ENCODE measurements at places on chromosomes 5 and 9.

DNA sequence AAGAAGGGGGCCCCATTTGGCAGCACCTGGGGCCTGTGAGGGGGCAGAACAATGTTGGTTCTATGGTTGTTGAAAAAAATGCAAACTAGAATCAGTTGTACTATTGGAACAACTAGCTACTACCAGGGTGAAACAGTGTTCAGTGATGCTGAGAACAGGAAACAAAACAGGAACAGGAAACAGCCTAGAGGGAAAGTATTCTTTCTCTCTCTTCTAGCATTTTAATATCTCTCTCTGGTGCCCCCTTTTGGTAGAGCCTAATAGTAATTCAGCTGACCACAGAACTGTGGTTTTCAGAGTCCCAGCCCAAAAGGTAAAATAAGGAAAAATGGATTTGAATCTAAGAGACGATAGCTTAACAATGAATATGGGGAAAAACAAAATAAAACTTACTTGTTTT, 138.0 kb upstream of the KCNN2 start:
- DNase-seq, result no peak

- no peak for DNase-seq
Measured at GRCh38 chr9:5708414-5708813, 79.5 kb downstream of the RIC1 start.

DNA sequence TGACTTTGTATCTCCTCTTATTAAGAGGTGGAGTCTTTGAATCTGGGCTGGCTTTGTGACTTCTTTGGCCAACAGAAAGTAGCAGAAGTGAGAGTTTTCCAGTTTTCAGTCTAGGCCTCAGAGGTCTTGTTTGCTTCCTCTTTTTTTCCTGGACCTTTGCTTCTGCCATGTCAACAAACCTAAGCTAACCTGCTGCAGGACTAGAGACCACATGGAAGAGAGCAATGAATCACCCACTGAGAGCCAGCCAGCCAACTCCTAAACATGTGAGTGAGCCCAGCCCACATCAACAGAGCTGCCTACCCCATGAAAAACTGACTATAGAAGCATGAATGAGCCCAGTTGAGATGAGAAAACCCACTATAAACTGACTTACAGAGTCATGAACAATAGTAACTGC, 29.9 kb downstream of the MRPL22 start:
- no peak for DNase-seq

DNA sequence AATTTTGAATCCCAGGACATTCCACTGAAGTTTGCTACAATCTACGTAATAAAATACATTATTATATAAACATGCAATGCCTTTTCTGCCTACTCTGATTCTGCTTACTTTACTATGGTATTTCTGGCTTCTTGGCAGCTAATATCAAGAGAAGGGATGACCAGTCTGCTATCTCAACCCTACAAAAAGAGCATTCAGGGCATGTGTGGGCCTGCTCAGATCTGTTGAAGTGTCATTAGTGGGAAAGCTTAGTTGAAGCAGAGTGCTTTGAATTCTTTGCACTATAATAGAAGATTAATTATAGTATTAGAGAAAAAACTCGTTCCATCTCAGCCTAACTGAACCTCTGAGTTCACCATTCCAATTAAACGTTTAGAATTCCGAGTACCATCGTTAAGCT, 339.5 kb upstream of the ISL1 start:
- DNase-seq, result no peak

DNA sequence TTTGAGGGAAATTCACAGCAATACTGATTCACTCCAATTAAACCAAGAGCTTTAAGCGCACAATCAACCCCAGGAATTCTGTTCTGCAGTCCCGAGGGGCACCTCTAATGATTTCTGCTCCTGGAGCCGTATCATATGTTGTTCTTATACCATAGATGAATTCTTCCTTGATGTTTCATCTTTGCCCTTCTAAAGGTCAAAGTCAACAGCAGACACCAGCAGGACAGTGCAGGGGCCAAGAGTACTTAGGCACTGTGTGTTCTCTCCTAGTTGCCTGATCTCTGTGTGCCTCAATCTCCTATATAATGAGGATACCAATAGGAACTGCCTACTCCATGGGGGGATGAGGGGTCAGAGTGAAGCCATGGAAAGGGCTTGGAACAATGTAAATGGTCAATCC, 16.5 kb downstream of the EPB41L4B start:
- no peak for DNase-seq

DNA sequence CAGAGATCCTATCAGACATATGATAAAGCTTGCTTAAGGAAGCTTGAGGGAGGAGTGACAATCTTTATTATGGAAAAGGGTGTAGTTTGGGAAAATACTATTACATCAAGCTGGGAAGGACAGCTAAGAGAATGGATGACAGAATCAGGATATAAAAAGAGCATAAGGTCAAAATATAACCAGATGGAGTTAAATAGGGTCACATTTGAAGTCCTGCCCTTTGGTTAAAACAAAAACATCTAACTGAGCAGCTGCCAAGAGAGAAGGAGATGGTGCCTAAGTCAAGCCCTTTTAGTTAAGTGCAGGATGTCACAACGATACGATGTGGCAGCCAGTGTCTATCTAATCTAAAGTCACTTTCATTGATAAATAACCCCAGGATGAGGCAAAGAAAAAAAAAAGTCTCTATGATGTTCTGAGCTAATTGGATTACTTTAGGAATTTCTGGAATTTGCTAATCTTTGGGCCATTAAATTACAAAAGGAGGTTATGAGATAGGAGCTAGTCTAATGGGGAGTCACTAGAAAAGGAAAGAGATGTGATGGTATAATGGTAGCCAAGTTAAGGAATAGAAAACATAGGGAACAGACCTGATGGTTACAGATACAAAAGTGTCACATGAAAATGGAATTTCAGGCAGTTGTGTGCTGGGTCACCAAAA, 365.2 kb downstream of the PDE4D start:
- DNase-seq, result no peak

DNA sequence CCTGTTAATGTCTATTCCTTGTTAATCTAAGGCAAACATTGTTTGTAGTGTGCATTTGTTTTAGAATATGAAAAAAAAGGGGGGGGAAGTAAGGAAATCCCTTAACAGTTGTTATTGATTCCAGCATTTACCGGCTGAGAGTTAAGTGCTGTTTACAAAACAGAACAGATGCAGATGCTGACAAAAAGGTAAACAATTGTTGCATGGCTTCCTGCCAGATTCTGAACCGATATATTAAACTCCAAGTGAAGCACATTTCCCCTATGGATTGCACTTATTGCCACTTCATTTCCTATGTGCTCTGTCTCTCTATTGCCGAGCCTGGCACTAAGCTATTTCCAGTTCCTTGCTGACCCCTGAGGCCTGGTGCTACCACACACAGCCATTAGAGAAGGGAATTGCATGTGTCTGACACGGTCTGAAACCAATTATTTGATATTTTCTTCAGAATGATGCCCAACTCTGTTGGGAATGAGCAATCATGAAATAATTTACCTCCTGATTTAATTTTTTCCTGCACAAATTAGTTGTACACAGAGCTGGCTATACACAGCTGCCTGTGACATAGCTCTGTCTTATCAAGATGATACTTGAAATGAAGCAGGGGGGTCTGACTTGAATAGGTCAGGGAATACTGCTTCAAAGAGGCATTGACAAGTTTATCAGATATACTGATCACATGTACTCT, 109.8 kb downstream of the KIAA0825 start:
- DNase-seq, result no peak

DNA sequence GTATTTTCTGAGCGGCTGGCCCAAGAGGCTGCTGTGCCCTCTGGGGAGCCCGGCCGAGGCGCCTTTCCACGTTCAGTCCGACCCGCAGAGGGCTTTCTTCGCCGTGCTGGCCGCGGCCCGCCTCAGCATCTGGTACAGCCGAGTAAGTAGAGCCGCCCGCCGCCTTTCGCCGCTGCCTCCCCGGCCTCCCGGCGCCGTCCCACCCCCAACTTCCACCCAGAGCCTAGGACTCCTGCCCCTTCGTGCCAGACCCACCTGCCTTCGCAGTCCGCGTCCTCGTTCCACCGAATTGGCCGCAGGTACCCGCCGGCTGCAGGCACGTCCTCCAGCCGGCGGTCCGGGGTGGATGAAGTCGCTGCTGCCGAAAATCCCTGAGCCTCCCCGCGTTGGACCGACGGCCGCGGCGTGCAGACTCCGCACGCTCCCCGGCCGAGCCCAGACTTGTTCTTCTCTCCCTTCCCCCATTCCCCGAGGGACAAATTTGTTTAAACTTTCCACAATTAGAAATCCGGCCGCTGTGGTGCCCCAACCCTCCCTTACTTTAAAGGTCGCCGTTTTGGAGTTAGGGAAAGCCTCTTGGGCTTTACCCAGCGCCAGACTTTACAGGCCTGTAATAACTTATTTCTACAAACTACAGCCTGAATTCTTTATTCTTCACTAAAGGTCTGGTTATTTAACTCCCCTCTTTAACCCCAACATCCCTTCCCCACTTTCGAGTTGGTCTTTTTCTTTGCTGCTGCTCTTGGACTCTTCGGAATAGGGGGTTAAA, 589 bp downstream of the RIC1 start:
- DNase-seq, result peak; percentile 25

GRCh38 chr9:110640736-110641135, 27.9 kb upstream of the MUSK start:
- DNase-seq, result no peak

DNA sequence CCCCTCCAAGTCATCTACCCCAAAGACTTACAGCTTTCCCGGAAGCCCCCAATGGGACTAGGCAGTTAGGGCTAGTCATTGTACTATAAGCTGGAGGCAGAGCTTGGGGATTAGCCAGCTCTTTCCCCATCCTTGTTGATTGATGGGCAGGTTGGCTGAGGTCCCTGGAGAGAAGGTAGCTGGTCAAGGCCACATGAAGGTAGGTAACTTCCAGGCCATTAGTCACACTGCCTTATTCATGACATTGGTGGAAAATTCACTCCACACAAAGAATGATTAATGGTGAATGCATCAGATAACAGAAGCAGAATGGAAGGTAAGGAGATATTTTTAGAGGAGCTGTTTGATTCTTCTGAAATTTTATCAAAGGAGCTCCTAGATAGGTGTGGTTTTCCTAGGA, 49.5 kb upstream of the TGFBR1 start:
- DNase-seq, result no peak

DNA sequence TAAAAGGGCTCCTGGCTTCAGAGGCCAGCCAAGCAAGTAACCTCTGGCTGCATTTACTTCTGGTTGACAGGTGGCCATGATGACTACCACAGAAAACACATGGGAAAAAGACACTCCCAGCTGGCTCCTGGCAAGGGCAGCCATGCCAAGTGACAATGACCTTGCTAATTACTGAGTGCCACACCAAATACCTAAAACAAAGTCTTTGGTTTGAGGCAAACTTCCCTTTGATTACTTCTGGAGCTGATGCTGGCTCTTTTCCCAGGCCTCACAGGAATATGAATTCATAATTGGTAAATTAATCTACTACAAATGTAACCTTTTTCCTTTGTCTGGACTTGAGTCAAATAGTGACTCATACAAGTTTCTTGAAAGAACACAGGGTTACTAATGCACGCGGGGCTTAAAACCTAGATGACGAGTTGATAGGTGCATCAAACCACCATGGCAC, 61.0 kb downstream of the LPAR1 start:
- no peak for DNase-seq

- no peak for DNase-seq
Measured at GRCh38 chr9:127021664-127022363, 100.6 kb downstream of the ANGPTL2 start.

- DNase-seq, result no peak
Measured at GRCh38 chr9:35136866-35137265, 21.2 kb upstream of the ATOSB start.

GRCh38 chr9:13118313-13118712, 161.2 kb downstream of the MPDZ start:
- no peak for DNase-seq

DNA sequence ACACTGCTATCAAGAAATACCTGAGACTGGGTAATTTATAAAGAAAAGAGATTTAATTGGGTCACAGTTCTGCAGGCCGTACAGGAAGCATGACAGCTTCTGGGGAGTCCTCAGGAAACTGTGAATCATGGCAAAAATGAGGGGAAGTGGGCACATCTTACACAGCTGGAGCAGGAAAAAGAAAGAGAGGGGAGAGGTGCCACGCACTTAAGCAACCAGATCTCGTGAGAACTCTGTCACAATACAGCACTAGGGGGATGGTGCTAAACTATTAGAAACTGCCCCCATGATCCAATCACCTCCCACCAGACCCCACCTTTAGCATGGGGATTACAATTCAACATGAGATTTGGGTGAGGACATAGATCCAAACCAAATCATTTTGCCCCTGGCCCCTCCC, 105.5 kb upstream of the CPLX2 start:
- DNase-seq, result no peak

DNA sequence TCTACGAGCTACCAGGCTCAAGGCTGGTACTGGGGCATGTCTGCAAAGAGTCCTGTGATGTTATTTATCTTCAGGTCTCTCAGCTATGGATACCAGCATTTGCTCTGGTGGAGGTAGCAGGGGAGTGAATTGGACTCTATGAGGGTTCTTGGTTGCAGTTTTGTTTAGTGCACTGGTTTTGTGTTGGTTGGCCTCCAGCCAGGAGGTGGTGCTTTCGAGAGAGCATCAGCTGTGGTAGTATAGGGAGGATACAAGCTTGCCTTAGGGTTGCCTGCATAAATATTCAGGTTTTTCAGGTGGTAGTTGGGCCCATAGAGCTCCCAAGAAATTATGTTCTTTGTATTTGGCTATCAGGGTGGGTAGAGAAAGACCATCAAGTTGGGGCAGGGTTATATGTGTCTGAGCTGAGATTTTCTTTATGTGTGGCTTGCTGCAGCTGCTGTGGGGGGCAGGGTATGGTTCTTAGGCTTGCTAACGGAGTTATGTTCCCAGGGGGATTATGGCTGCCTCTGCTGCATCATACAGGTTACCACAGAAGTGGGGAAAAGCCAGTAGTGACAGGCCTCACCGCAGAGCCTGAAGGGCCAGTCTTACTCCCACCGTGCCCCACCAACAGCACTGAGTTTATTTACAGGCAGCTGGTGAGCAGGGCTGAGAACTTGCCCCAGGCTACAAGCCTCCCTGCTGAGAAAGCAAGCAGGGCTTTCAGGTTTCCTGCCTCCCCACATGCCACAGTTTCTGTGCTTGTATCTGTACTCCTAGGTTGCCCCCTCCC, 9.7 kb upstream of the RIOK2 start:
- no peak for DNase-seq

- no peak for DNase-seq
Measured at GRCh38 chr5:88540471-88541115, 271.9 kb upstream of the TMEM161B start.
